Muscle of leg (tissue), 16 donors: ENCODE measurements at places on chromosomes 1 and 21. TPM values are rescaled to one million over a fixed set of nuclear protein-coding genes. Genes with fewer than 3 reads are reported as not detected.

DNA sequence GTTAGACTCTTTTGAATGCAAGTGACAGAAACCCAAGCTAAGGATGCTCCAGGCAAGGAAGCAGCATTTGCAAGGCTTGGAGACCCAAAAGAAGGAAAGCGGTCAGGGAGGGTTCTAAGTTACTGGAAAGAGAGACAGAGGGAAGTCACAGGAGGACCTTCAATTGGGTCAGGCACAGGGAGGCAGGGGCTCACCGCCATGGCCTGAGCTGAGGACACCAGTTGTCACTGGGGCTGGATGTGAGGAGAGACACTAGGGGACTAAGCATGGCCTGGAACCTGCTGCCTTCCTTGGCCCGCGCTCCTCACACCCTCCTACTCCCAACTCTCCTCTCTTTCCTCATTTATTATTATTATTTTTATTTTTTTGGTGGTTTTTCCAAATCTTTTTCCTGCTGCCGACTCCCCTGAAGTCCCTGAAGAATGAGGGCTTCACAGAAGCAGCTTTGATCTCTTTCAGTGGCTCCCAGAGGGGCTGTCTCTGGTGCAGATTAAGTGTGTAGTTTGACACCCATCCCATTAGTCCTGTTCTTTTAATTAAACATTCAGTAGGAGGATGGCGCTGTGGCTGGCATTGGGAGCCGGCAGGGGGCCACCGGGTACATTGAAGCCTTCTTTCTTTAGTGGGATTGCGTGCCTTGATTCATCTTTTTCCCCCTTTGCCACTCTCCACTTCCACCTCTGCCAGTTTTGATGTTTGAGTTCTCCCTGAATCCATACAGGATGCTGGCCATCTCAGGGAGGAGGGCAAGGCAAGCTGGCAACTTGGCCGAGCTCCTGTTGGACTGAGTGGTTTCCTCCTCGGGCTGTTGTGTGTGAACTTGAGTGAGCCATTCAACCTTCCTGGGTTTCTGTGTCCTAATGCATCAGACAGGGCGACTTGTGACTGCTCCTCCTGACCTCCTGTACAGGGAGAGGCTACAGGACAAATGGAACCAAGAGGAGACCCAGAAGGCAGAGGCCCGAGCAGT, 59.3 kb downstream of the MDM4 start:
- DNase-seq = no peak

GRCh38 chr21:21397464-21397863, 399.3 kb downstream of the NCAM2 start:
- DNase-seq = no peak

GRCh38 chr1:24932284-24932683, 2.2 kb upstream of the RUNX3 start:
- peak; percentile 35 for DNase-seq

- no peak for DNase-seq
Measured at GRCh38 chr1:183163316-183163715, 22.7 kb upstream of the LAMC2 start.

DNA sequence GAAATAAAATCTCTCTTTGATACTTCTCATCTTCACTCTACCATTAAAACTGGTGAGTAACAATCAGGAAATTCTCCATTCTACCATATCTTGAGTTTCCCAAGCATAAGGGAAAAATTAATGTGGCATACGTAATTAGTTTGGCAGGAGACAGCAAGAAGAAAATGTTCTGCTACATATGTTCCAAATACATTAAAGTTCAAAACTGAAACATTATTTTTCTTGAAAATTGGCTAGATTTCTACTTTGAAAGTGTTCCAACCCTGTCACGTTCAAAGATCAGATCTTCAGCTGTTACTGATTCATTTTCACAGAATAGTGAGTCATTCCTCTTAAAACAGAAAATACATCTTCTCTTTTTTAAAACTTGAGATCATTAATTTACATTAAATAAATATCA, 48.5 kb downstream of the PIGK start:
- peak; percentile 72 for DNase-seq

DNA sequence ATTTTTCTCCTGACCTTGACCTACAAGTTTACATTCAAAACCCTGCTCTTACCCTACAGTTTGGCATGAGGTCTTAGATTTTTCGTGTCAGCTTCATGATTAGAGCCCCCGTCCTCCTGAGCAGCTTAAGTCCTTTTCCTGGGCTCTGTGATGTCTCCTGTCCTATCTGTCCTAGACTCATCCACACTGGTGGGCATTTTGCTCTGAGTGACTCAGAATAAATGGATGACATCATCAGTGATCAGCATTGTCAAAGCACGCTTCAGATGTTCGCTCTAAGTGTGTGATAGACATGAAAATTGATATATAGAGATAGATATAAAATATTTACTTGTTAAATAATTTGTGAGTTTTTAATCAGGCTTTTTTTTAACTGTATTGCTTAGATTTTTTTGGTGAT, 21.8 kb downstream of the RGS13 start:
- DNase-seq = no peak

DNA sequence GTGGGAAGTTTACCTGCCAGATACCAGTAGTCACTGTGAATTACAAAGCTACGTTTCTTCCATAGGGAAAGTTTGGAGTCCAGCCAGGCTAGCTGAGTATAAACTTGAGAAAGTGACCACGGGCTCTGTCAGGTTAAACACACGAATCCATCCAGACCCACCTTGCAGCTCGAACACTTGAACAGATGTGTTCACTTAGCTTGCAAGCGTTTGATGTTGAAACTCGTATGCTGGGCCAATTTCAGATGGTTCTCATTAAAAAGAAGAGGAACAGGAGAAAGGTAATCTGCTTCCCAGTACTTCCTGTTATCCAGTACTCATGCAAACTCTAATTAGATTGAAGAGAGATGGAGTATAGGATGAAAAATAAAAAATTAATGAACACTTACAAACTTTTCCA, 636.4 kb downstream of the SMYD3 start:
- peak; percentile 24 for DNase-seq

- no peak for DNase-seq
Measured at GRCh38 chr1:209807509-209807908, 1.6 kb upstream of the IRF6 start.

GRCh38 chr1:3194760-3195479, 125.9 kb downstream of the PRDM16 start:
- DNase-seq = no peak

GRCh38 chr1:74481607-74482006, 30.8 kb downstream of the LRRC53 start:
- no peak for DNase-seq

GRCh38 chr1:107950464-107950863, 14.5 kb downstream of the VAV3 start:
- no peak for DNase-seq

DNA sequence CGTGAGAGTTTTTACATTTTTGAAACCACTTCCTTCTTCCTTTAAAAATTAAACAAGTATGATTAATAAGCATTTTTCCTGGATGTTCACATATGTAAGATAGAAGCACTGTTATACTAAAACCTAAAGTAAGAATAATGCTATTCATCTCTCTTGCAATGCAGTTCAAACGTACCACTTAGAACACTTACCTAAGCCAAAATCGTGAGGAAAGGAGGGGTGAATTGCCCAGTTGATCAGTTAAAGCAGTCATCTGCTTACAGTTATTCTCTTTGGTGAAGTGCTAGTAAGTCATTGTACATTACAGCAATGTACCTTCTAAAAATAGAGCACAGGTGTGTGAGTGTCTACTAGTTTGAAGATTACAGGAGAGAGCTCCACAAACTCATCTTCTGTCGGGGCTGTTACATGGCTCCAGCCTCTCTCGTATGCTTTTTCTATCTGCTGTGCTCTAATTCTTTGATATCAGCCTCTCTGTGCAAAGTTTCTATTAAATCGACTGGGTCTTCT, 3.4 kb downstream of the NCAM2 start:
- DNase-seq = no peak

- DNase-seq = peak; percentile 20
Measured at GRCh38 chr1:44275991-44276405, 62.7 kb downstream of the DMAP1 start.

- no peak for DNase-seq
Measured at GRCh38 chr1:10537082-10537766, 62.5 kb downstream of the PEX14 start.

GRCh38 chr21:36756527-36756926, 57.6 kb downstream of the SIM2 start:
- DNase-seq = no peak

- DNase-seq = no peak
Measured at GRCh38 chr1:36580524-36580923, 97.8 kb upstream of the CSF3R start.

DNA sequence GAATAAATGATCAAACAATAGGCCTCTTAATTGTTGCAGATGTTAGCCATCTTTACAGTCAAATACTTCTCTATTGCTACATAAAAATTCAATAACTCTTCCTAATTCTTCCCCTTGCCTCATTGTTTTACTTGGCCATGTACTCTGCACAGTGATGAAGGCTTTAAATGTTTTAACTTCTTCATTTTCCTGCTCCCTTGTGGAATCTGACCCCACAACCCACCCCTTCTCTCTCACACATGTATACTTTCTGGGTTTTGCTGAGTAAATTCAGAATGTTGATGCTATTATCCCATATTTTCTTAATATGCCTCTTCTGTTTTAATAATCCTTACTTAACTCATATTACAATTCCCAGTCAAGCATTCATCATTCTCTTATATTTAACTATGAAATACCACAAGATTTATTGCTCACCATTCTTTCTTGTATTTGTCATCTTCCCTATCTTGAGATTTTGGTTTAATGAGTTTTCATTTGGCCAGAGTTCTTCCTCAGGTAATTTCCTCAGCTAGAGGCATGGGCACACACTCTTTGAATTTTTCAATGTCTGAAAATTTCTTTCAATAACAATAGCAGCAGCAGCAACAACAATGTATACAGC, 327.8 kb upstream of the USP24 start:
- DNase-seq = no peak

DNA sequence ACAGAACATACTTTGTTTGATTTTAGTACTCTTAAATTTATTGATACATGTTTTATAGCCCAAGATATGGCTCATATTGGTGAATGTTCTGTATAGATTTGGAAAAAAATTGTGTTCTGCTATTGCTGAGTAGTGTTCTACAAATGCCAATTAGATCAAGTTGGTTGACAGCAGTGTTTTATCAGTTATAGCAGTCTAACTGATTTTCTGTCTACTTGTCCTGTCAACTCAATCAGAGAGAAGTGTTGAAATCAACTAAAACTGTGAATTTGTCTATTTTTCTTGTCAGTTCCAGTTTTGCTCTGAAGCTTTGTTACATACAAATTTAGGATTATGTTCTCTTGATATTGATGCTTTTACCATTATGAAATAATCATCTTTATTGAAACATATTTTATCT, 14.7 kb upstream of the MT1HL1 start:
- no peak for DNase-seq

DNA sequence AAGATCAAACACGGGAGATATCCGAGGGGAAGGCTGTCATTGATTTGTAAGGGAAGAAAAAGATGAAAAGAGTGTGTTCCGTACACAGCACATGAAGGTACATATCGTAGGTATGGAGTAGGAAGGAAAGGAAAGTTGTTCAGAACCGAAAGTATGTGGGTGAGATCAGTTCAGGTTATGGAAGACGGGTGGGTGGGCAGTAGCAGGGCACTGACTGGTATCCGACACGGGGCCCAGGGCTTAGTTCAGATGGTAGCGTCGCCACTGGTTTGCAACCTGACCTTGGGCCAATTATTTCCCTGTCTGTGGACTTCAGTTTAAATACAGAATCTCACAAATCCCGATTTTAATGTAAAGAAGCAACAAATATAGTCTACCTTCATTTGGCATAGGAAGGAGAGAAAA, 27.8 kb upstream of the A3GALT2 start:
- DNase-seq = no peak

GRCh38 chr1:27391511-27392095, 819 bp upstream of the GPR3 start:
- DNase-seq = peak; percentile 69

- DNase-seq = peak; percentile 37
Measured at GRCh38 chr1:54125386-54126070, 27.3 kb downstream of the CDCP2 start.

- no peak for DNase-seq
Measured at GRCh38 chr1:30912224-30912623, 3.7 kb upstream of the SDC3 start.

- peak; percentile 55 for DNase-seq
Measured at GRCh38 chr1:95561346-95561745, 327.3 kb downstream of the RWDD3 start.

- DNase-seq = no peak
Measured at GRCh38 chr1:228906223-228906860, 171.1 kb downstream of the RHOU start.

GRCh38 chr1:15261155-15262002, 14.4 kb downstream of the FHAD1 start:
- DNase-seq = peak; percentile 68

GRCh38 chr1:109229531-109230127, 15.9 kb downstream of the SARS1 start:
- no peak for DNase-seq

DNA sequence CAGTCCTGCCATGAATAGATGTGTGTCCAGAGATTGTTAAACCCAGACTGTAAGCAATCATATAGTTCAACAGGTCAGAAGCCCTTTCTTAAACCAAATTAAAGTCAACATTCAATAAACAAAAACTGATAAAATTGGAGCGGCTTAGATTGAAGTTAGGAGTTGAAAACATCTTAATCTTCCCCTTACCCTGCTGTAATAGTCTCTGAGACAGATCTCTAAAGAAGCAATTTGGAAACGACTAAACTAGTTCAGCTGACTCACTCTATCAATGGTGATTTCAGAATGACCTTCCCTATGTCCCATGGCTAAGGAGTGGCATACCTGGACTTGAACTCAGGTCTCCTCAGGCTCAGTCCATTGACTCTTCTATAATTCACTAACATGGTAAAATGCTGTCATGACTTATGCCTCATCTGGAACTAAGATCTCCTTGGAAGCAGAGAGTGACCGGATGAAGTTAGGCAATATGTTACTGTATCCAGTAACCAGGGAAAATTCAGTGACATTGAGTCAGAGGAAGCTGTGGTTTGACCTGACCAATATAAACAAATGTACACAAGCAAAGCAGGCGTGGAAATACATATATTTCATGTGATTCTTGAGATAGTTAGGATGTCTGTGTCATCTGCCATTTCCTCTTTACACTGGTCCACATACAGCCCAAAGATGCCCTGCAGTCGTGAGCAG, 30.1 kb downstream of the SGIP1 start:
- DNase-seq = peak; percentile 7

DNA sequence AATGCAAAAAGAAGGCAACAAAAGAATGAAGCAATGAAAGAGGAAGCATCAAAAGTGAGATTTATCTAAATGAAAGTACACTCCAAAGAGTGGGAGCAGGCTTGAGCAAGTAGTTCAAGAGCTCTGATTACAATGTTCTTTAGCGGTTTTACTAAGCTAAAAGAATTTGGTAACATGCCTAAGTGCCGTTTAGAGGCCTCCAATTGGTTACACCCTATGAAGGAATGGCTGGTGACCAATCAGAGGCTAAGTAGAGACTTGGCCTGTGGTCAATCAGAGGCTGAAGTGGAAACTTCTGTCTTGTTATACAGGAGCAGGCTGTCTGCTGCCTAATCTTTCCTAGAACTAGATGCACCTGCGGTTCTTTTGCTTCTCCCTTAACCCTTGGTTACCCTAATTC, 59.1 kb downstream of the PTGFR start:
- no peak for DNase-seq

- DNase-seq = no peak
Measured at GRCh38 chr1:160722726-160723125, 11.1 kb upstream of the CD48 start.

Gene PDE9A
- total RNA-seq = 6.0 TPM

Gene FGR
- 1.4 TPM for total RNA-seq

Gene ADGRL4
- total RNA-seq = 14.0 TPM

Gene LHX8
- total RNA-seq = 0.09 TPM

Gene C1orf74
- total RNA-seq = 2.5 TPM

Gene CASZ1
- 30.8 TPM for total RNA-seq

Gene OR2L5
- total RNA-seq = not detected

Gene TRIM67
- 0.04 TPM for total RNA-seq

Gene MAP3K6
- total RNA-seq = 12.4 TPM

Gene LYPLAL1
- 53.9 TPM for total RNA-seq

Gene WLS
- 62.7 TPM for total RNA-seq
